Activated CD4-positive, alpha-beta T cell treated with anti-CD3 and anti-CD28 coated beads, Interleukin-10, Interleukin-2, amounts not matched to agents 100 ng/mL and 50 ng/mL, durations not matched to agents 16 hours and 8 hours (primary cell): ENCODE measurements at places on chromosomes 12 and 14.

DNA sequence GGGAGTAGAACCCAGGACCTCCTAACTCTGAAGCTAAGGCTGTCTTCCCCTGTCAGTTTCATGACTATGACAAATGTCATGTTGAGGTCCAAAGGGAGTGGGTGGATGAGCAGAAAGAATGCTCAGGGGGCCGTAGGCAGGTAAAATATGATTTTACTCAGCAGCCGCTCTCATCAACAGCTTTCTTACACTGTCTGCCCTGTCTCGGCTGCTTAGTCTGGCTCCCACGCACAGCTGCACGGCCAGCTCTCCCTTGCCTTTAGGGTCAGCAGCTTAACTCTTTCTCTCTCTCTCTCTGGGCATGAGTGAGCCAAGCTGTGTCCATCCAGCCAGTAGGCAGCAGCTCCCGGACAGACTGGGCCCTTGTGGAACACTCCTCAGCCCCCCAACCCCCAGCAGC lies 95.2 kb downstream of the GCH1 start:
- no peak for DNase-seq

DNA sequence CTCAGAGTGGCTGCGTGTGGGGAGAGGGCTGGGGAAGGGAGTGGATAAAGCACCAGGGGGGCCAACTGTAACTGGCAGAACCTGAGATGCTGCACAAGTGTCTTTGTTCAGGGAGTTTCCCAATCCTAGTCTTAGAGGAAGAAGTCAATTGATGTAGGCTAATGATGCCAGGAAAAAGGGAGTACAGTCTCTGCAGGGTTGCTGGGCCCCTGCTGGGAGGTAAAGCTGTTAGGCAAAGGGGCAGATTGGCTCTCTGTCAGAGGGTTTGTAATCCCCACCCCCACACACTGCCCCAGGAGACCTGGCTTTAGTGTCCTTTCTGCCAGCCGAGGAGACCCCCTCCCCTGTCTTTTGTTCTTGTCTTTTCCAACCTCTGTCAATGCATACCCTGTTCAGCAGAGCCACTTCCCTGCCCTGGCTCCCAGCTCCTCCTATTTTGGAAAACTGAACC lies 178.4 kb downstream of the KCNA5 start:
- no peak for DNase-seq

GRCh38 chr12:52517888-52518287 lies 2.3 kb downstream of the KRT5 start:
- no peak for DNase-seq

- DNase-seq: peak; percentile 53
Observed at GRCh38 chr12:13094367-13094766, 9.1 kb downstream of the GSG1 start.
